Progenitor cell of endocrine pancreas (in vitro differentiated cells): ENCODE measurements at places on chromosomes 16 and 17. TPM values are rescaled to one million over a fixed set of nuclear protein-coding genes. Genes with fewer than 3 reads are reported as not detected.

DNA sequence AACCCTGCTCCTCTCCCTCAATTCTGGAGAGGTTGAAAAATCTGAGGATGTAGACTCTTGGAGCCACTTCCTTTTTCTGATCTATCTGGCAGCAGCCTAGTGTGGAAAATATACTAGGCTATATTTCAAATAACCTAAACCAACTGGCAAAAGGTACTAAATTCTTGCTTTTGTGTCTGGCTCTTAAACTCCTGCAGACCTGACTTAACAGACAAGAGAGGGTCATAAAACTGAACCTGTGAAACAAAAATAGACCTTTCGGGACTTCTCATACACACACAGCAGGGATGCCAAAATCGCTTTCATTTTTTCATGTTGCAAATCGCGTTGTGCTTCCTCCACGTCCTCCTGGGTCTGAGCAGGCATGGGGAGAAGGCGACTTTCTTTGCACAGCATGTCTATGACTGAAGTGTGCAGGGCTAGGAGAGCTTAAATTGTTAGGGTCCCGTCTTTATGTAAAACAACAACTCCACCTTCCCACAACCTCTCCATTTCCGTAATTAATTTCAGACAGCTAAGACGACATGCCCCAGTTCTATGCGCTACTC, 520.7 kb upstream of the PSMD7 start:
- DNase-seq: no peak

DNA sequence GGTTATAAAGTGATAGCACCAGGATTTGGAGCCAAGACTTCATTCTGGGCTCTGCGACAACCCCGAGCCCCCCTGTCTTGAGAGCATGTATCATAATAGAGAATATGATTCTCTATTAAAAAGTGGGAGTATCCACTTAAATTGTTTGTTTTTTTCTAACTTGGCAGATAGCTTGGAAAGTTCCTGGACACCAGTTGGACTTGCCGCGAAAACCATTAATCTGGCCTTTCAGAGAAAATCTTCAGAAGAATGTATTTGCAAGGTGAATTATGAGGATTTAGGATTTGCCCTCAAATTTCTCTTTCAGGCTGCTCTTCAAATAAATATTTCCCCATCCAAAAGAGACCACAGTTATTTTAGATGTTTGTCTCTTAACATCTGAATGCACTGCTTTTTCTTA, 53.5 kb downstream of the MARCHF10 start:
- no peak for DNase-seq

The SMTNL2 gene
- total RNA-seq: 8.3 and 8.6 TPM in 2 replicates

The ENKD1 gene
- total RNA-seq: 25.1 and 26.1 TPM in 2 replicates

- DNase-seq: no peak
These were observed 1.2 kb downstream of the SSTR5 start for GRCh38 chr16:1073566-1074378.

The AIPL1 gene
- not detected in 2 replicates for total RNA-seq

DNA sequence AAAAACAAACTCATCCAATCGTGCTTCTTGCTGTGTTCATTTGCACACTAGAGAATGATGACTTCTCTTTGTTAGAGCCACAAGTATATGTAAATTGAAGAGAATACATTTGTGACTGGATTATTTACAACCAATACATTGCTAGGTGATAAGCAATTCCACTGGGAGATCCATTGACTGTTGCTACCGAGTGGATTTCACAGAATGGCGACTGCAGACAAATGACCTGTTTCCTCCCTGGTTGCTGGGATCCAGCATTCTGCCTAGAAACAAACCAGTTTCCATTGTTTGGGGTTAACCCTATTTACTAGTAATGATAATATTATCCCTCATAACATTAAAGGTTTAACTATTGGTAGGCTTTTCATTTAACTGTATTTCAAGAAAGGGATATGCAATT, 36.9 kb upstream of the CPHXL start:
- no peak for DNase-seq

DNA sequence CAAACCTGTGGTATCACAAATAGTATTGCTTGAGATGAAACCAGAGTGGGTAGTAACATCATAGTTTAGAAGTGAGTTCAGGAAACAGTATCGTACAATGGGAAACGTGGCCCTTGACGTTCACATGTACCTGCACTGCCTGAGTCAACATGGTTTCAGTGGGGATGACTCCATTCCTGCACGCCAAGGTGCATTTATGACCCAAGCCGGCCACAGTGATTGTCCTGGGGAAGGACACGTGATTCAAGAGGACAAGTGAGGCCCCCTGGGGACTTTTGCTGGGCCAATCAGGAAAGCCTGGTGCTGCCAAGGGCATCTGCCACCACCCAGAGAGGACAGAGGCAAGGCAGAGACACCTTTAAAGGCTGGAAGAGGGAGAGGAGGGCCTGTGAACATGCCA, 119.2 kb downstream of the AXIN2 start:
- DNase-seq: no peak

- no peak for DNase-seq
These were observed 6.1 kb upstream of the KRT14 start for GRCh38 chr17:41592601-41593305.

The CCDC43 gene
- 27.3 and 28.2 TPM in 2 replicates for total RNA-seq

The KRTAP9-8 gene
- not detected in 2 replicates for total RNA-seq

DNA sequence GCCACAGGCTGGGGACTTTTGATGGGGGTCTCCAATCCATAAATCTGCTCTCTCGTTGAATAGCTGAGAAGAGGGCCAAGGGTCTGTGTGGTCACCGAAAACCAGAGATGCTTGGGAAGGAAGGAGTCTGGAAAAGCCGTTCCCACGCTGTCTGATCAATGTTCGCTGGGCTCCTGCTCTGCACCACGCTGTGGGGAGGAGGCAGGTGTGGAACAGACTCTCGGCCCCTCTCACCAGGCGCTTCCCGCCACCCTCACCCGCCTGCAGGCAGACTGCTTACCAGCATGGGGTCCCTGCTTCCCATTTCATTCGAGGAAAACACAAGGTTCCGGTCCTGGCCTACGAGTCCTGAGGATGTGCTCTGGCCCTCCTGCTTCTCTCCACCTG, 702 bp upstream of the ALDH3A1 start:
- DNase-seq: no peak

DNA sequence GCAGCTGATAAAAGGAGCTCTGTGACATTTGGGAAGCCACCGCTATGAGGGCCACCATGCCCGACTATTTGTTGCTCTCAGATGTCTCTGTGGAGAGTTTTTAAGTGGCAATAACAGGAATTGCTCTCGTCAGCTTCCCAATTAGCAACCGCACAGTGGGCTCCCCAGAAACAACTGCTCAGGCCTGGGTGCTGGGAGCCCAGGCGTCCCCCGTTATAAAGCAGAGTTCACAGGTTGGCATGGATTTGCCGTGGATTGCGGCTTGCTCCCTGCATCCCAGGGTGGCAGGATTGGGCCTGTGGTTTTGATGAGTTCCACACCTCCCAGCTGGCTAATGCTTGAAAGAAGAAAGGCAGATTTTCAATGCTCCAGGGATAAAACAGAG, 289.9 kb downstream of the CPPED1 start:
- DNase-seq: no peak

The KRT24 gene
- not detected in 2 replicates for total RNA-seq

The IGF2BP1 gene
- total RNA-seq: 298 and 326 TPM in 2 replicates

The CRYM gene
- 9.3 and 10.5 TPM in 2 replicates for total RNA-seq

- no peak for DNase-seq
These were observed 60.2 kb upstream of the PHOSPHO1 start for GRCh38 chr17:49290690-49291359.

DNA sequence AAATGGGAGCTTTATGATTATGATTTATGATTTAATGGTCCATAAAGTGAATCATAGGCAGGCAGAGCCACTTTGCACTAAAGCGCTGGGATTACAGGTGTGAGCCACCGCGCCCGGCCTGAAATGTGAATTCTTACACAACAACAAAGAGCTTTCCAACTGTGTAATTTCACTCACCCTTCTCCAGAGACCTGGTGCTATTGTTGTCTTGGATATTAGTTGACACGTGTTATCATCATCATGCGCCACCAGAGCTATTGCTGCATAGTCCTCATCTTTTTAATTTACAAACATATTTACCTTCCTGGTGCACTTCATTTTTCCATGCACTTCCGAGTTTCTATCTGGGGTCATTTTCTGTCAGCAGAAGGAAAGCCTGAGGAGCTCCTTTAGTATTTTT, 4.8 kb upstream of the UTS2R start:
- DNase-seq: no peak

DNA sequence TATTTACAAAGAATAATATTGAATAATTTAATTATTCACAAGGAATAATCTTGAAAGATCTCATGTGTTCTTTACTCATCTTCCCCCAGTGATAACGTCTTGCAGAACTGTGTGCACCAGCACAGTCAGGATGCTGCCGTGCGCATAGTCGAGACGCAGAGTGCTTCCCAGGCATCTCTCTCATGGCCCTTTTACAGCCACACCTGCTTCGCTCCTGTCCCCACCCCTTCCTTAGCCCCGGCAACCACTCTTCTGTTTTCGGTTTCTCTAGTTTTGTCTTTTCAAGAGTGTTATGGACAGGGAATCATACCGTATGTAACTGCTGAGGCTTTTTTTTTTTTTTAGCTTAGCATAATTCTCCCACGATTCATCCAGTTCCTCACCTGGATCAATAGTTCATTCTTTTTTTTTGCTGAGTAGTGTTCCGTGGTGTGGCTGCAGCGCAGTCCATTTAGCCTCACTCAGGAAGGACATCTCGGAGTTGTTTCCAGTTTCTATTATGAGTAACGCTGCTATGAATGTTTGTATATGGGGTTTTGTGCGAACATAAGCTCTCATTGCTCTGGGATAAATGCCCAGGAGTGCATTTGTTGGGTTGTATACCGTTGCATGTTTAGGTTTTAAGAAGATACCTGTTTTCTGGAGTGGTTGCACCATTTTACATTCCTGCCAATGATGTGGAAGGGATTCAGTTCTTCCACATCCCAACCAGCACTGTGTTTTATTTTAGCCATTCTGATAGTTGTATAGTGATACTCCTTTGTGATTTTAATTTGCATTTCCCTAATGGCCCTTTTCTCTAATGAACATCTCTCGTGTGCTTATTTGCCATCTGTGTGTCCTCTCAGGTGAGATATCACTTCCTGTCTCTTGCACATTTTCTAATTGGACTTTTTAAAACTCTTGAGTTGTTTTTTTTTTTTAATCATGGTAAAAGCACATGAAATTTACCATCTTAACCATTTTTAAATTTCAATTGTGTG, 47.6 kb downstream of the SEC14L1 start:
- no peak for DNase-seq

DNA sequence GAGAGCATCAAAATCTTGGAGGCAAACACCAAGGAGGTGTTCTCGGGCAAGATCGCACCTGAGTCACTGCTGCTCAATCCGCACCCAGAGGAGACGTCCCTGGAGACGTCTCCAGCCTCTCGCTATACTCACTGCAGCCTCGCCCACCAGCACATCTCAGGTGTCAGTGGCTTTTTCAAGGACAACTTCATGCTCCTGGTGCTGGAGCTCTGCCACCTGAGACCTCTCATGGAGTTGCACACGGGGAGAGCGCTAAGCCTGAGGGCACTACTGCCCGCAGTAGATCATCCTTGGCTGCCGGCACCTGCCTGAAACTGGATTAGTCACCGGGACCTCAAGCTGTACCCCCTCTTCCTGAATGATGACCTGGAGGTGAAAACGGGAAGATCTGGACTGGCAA, 2.6 kb upstream of the MBTPS1 start:
- no peak for DNase-seq

DNA sequence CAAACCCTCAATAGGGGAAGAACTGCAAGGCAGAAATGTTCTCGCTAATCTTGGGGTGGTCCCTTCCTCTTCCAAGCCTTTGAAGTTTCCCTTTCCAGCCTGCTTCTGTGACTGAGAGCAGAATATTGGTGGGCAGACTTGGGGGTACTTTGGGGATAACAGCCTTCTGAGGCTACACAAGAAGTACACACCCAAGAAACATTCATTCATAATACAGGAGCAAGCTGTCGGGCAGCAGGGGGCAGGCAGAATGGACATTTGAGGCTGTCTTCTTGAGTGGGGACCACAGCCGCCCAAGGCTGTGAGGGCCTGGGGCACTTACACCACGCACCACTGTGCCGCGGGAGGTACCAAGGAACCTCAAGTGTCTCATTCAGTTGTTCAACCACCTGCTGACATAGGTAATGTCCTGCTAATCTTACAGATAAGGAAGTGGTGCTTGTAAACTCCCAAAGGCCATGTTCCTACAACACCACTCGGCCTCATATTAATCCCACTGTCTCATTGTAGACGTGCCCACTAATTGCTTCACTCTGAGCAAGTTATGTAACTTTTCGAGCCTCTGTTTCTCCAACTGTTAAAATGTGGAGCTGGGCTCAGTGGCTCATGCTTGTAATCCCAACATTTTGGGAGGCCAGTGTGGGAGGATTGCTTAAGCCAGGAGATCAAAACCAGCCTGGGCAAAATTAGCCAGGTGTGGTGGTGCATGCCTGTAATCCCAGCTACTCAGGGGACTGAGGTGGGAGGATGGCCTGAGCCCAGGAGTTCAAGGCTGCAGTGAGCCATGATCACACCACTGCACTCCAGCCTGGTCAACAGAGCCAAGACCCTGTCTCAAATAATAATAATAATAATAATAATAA, 2.5 kb upstream of the MRPS23 start:
- DNase-seq: no peak

The GAST gene
- total RNA-seq: 28.1 and 32.0 TPM in 2 replicates

The CA5A gene
- total RNA-seq: 0.36 TPM in 1 of 2 replicates, not detected in the other

DNA sequence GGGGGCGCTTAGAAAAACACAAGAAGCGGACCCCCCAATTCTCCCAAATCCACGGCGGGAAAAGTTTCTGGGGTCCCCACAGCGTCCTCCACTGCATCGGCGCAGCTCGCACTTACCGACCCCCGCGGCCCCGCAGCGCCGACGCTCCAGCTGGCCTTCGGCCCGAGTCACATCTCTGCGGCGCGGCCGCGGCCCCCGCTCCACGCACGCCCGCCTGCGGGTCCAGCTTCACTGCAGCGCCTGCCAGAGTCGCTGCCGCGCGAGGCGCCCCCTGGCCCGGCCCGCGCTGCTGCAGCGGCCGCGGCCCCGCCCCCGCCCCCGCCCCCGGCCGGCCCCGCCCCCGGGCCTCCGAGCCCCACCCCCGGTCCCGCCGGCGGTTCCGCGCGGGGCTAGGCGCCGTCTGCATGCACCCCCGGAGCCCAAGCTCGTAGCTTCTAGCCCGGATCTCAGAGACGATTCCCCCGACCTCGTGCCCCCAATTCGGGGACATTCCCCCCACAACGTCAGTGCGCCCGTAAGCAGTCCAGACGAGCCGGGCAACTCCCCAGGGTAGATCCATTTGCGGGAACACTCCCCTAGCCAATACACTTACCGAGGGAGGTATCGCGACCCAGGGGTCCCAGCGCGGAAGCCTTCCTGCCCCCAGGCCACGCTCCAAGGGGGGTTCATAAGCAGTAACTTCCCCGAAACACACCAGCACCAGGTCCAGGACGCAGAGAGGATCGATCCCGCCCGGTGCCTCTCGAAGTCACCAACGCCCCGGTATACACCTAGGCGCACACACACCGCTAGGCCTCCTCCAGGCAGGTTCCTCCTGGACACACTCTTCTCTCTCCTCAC, at the start of gene GPRC5B:
Gene GPRC5B, minus strand, starts transcription at position 238 of the 840 bp plus-strand sequence. CDS start 12,003 bp downstream, outside the sequence.
- peak; percentile 48 for DNase-seq

- DNase-seq: no peak
These were observed 92.7 kb upstream of the CDH5 start for GRCh38 chr16:66273644-66274334.

GRCh38 chr16:3548445-3548844, 28.8 kb downstream of the NLRC3 start:
- no peak for DNase-seq

GRCh38 chr16:57260294-57260929, 15.4 kb downstream of the ARL2BP start:
- DNase-seq: no peak

The SYCE1L gene
- total RNA-seq: 25.6 and 27.2 TPM in 2 replicates

The B9D1 gene
- total RNA-seq: 27.3 and 29.9 TPM in 2 replicates

GRCh38 chr16:7746941-7747340, 414.3 kb downstream of the RBFOX1 start:
- no peak for DNase-seq
